HFFc6 (cell line): ENCODE measurements at places on chromosomes 12 and 14.

GRCh38 chr14:52325126-52325525, 11.0 kb downstream of the PTGER2 start:
- no peak for DNase-seq

DNA sequence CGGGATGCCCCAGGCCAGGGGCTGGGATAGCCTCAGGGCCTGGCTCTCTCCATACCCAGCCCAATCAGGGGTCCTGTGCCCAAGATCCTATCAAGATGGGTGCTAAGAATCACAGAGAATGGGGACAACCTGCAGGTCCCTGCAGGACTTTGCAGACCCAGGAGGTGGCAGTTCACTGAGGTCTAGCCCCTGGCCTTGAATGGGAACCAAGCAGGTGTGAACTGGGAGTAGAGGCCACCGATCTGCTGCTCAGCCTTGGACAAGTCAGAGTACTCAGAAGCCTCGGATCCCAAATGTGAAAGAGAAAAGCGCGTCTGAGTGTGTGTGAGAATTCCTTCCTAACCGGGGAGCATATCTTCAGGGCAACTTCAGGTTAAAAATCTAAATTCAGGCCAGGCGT, 76.2 kb downstream of the ARL6IP4 start:
- no peak for DNase-seq

DNA sequence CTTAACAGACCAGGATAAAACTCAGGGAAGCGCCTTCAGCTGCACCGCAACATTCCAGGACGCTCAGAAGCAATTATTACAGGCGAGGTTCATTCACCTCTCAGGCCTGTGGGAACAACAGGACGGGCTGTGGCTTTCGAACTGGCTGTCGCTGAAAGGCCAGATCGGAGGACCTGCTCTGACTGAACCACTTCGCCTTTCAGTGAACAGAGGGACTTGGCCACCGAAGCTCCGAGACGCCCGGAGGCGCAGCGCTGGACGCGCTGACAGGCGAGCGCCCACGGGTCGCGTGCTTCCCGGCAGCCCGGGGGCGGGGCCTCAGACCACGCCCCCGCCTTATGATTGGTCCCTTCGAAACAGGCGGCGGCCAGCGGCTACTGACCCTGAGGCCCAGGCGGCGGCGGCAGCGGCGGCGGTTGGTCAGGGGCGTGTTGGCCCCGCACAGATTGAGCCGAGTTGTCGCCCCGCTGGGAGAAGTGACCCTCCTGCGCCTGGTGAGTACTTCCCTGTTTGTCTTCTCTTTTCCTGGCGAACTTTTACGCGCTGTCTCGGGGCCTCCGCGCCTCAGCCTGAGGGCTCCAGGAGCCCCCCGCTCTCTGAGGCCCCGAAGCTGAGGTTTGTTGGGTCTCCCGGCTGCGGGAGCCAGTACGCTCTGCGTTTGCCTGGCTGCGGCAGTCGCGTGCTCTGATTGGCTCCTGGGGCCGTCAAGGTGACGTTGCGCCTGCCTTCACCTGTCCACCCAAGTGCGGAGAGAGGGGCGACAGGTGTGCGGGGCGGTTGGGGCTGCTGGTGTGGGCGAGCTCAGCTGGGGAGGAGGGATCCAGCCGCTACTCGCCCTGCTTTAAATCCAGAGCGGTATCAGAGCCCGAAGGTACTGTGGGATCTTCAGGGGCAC, at the start of gene GAS2L3:
GAS2L3 (plus strand) TSS at position 393 of the 895 bp plus-strand sequence. CDS start 21,221 bp downstream, outside the sequence.
- DNase-seq: peak; percentile 71

GRCh38 chr12:57101892-57102695, 9.1 kb downstream of the STAT6 start:
- DNase-seq: no peak

GRCh38 chr14:67421356-67422224, 9.6 kb upstream of the PLEK2 start:
- no peak for DNase-seq

DNA sequence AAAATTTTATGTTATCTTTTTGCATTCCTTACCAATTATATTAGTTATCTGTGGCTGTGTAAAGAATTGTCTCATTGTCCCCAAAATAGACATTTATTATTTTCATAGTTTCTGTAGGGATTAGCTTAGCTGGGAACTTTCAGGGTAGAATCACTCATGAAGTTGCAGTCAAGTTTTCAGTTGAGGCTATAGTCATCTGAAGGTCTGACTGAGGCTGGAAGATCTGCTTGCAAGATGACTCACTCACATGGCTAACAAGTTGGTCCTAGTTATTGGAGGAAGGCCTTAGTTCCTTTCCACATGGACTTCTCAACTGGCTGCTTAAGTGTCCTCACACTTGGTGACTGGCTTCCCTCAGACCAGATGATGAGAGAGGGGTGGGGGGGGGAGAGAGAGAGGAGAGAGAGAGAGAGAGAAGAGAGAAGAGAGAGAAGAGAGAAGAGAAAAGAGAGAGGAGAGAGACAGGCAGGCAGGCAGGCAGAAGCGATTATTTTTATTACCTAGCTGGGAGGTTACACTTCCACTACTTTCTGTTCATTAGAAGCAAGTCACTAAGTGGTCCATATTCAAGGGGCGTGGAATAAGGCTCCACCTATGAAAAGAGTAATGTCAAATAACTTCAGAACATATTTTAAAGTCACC, 6.4 kb downstream of the AP5M1 start:
- no peak for DNase-seq

GRCh38 chr12:124428792-124429281, 133.9 kb downstream of the RFLNA start:
- DNase-seq: peak; percentile 72

DNA sequence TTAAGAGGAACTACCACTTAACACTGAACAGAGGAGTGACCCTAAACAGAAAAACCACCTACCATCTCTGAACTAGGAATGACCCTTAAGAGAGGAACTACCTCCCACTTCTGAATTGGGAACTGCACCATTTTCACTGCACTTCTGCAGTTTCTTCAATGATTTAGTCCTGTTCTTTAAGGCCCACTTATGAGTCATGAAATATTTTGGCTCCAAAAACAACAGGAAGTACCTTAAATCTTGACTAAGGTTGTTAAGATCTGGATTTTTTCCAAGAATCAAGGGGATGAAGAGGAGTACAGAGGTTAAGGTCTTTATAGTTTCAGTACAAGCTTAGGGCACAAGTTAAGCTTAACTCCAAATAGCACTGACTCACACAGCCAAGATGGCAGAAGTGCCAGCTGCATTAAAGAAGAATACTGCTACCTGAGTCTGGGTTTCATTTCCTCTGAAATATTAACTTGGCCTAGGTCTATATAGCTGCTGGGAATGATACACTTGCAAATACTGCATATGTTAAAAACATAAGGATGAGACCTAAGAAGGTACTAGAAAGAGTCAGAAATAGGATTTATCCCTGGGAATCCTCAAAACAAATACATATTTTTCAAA, 4.2 kb downstream of the NPC2 start:
- DNase-seq: peak; percentile 53

DNA sequence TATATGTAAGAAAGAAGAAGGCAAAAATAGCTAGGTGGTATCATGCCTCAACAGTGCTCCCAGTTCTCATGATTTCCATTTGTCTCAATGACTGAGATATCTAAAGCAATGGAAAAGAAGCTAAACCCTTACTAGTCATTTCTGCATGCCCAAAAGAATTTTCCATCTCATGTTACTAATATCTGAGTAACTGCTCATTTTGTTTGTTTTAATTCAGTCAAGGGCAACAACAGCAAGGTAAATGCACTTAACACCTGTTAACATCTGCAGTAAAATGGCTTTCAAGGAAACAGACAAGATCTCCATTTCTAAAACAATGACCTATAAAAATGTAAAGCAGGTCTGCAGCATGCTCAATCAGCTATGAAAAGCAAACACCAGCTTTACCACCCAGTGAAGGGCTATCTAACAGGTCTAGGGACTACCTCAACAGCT, 19.4 kb upstream of the SELPLG start:
- no peak for DNase-seq

- no peak for DNase-seq
Observed at GRCh38 chr12:52828156-52828555, 6.0 kb downstream of the KRT79 start.

DNA sequence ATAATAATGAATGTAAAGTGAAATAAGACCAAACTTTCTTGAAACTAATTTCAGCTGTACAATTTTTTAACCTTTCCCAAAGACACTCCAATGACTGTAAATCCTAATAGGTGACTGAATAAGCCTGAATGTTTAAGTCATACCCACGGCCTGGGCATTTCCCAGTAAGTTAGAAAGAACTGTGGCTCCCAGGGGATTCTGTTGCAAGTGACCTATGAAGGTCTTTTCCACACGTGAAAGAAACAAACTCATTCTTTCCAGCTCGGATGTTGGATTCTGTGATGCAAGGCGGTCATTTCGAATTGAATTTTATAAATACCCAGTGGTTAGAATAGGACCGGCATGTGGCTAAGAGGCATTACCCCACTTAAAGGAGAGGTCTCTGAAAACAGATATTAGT, 1134.4 kb downstream of the GALC start:
- DNase-seq: no peak

DNA sequence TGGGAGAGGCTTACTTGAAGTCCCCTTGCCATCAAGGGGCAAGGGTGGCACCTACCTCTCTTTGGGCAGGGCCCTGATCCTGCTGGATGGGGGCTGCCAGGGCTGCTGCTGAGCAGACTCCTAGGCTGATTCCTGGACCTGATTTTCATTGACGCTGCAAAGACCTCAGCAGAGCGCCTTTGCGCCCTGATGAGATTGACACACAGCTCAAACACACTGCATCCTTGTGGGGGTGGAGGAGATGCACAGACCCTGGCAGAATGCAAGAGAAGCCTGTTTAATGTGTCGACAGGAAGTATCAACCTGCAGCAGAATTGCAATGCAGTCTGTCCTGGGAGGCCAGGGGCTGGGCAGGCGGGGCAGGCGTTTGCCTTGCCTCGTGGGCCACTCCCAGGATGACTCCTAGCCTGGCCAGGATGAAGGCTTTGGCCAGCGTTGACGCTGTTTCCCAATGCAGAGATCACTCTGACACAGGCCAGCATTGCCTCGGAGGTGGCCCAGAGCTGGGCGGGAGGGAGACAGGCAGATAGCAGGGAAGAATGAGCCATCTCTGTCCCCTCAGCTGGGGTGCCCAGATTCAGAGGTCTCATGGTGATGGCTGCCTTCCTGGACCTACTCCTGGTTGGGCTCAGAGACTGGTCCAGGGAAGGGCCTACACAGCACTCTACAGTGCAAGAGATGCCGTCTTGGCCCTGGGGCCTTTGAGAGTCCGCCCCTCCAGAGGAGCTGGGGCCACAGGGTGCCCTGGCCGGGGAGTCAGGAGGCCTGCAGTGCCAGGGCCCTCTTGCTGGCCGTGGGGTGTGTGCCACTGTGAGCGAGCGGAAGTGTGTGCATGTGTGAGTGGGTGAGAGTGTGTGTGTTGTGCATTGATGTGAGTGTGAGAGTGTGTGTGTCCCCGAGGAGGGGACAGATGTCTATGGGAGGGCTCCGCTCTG, 108.3 kb downstream of the KIF26A start:
- no peak for DNase-seq

DNA sequence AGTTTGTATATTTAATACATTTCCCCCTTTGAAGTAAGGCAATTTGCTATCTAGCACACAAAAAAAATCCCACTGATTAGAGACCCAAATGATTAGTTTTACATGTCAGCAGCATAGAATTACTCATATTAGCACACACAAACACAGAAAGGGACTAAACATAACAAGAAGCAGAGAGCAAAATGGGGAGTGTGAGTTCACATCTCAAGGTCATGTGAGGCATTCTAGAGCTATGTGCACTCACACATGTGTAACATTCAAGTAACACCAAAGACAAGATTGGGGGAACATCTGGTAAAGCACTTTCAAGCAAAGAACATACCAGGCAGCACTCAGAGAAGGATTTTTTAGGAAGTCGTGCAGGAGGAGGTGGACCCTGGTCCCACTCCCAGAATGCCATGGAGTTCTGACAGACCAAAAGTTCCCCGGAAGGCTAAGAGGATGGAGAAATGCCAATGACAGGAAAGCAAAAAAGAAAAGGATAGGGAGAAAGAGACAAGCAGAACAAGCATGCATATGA, 105.8 kb upstream of the SINHCAF start:
- no peak for DNase-seq

- DNase-seq: no peak
Observed at GRCh38 chr14:67270145-67270753, 29.0 kb downstream of the PALS1 start.

GRCh38 chr14:72666610-72667009, 227.3 kb downstream of the DPF3 start:
- peak; percentile 85 for DNase-seq

- no peak for DNase-seq
Observed at GRCh38 chr12:16330560-16330959, 16.9 kb upstream of the MGST1 start.

DNA sequence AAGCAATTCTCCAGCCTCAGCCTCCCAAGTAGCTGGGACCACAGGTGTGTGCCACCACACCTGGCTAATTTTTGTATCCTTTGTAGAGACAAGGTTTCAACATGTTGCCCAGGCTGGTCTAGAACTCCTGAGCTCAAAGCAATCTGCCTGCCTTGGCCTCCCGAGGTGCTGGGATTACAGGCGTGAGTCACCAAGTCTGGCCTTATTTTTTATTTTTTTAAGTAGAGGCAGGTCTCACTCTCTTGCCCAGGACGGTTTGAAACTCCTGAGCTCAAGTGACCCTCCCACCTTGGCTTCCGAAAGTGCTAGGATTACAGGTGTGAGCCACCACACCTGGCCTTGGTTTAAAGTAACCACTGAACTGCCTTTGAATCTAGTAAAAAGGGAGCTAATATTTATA, 56.8 kb downstream of the SPPL3 start:
- DNase-seq: no peak

GRCh38 chr12:41344776-41345470, 156.8 kb downstream of the PDZRN4 start:
- DNase-seq: no peak

DNA sequence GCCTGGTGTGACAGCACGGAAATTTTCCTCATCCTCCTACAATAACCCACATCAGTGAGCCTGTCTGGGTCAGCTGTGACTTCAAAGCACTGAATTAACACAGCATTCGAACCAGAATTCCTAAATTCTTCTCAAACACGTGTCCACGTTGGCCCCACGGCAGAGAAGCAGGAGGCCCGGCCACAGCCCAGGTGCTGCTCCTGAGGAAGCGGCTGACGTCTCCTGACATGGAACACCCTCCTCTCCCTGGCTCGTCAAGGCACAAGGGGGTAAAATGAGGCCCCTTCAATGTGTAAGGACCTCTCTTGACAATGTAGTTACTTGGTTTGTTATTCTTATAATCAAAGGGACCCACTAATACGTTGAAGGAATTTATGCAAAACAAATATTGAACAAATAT, 156.3 kb upstream of the GSC start:
- DNase-seq: no peak

DNA sequence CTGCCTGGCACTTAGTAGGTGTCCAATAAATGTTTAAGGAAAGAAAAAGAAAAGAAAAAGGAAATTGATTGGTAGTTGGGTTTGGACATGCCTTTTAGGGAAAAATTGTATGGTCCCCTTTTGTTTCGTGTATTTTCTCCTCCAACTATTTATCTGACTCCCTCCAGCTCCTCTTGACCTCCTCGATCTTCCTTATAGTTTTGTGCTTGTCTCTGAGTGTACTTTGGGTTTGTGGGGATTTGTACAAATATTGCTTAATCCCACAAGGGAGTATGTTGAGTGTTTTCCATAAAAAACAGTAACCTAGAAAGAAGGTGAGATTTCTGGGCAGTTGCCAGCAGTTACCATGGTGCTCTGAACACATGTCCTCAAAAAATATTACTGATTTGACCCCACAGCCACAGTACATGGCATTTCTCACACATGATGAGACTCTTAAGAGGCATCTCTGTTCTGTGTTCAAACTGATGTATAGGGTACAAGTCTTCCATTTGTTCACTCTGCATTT, 15.7 kb downstream of the PLEKHG7 start:
- DNase-seq: no peak
